SK-MEL-5 (cell line): ENCODE measurements at places on chromosomes 1 and 21.

GRCh38 chr1:167789501-167789900 is 67.7 kb downstream of the MPZL1 start:
- no peak for DNase-seq

GRCh38 chr1:18475234-18475905 is 5.4 kb upstream of the KLHDC7A start:
- no peak for DNase-seq

- no peak for DNase-seq
Measured at GRCh38 chr21:16752475-16752857, 760.4 kb upstream of the CXADR start.

GRCh38 chr1:161046605-161047228 is 940 bp upstream of the USF1 start:
- no peak for DNase-seq

- no peak for DNase-seq
Measured at GRCh38 chr1:196181594-196181878, 426.7 kb downstream of the KCNT2 start.

GRCh38 chr1:207495801-207496792 is at the start of gene CR1:
Gene CR1 (plus strand): TSS chr1:207496157. CDS start chr1:207496268, 111 bp downstream.
- DNase-seq, result no peak

GRCh38 chr1:44713321-44713781 is 17.6 kb downstream of the RNU5D-1 start:
- no peak for DNase-seq

DNA sequence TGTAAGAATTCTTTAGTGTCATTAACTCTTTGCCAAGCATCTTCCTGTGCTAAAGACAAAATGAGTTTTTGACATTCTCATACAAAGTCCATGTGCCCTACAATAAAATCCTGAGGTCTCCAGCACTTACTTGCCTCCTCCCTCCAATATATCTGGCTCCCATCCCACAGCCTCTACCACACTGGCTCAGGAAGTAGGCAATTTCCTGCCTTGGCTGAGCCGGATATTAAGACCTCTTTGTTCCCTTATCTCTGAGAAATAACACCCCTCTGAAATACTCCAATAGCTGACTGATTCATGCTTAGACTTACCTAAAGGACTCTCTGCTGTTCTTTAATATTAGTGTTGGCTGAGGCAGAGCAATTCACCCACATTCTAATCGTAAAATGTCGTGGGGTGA is 37.6 kb upstream of the GORAB start:
- DNase-seq, result peak; percentile 94

GRCh38 chr1:236143104-236143948 is 987 bp downstream of the GPR137B start:
- DNase-seq, result no peak

DNA sequence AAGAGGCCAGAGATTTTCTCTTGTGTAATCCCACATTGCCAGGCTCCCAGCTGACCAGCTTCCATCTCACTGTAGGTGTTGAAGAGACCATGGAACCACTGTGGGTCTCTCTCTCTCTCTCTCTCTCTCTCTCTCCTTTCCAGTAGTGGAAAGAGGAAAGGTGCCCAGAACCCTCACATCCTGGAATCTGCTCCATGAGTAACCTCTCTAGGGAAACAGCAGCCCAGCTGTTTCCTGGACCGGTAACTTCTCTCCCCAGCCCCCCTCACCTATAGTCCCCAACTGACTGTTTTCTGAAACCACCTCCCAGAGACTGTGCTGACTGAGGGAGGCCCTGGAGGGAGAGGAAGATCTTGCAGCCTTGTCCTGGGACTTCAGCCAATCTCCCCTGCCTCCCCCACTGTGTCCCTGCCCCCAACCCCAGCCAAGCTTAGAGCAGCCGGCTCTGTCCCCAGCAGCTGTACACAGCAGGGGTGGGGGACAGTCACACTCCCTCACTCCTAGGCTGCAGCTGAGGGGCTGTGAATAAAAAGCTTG is 20.6 kb upstream of the SLC45A3 start:
- DNase-seq, result no peak

DNA sequence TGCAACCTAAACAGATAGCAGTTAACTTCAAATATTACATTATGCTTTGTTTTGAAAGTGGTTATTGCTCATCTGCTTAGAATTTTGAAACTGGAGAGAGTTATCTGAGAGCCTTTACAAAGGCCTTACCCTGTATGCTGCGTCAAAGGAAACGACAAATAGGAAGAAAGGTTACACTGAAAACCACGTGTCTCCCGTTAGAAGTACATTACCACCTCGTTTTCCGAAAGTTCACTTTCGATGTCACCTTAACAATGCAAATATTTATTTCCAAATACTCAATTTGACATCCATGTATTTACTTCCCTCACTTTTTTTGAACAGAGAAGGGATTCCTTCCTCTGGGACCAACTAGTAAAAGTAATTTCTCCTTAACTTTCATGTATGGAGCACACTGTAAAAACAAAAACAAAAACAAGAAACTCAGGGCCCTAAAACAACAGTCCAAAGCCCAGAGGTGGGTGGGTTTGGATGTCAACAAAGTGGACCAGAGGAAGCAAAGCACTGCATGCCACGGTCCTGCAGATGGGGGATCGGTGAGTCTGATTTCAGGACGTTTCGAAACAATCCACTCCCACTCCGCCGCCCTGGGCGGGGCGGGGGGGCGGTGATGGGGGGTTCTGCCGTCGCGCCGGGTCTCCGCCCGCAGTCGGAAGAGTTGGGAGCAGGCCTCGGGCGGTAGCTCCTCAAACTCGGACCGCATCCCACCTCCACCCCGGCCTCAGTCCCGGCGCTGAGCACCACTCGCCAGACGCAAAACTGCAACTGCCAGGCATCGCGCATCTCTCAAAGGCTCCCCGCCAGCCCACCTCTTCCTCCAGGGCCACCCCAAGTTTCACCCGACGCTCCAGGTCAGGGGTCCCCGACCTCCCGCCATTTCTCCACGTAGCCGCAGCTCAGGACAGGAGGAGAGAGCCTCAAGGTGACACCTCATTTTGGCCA is 841 bp downstream of the ADSS2 start:
- DNase-seq, result peak; percentile 46
